Sigmoid colon (tissue), 7 donors: ENCODE measurements at places on chromosomes 11 and 22.
A peak's percentile ranks its signal among the peaks of the same experiment; 100 is the strongest.

DNA sequence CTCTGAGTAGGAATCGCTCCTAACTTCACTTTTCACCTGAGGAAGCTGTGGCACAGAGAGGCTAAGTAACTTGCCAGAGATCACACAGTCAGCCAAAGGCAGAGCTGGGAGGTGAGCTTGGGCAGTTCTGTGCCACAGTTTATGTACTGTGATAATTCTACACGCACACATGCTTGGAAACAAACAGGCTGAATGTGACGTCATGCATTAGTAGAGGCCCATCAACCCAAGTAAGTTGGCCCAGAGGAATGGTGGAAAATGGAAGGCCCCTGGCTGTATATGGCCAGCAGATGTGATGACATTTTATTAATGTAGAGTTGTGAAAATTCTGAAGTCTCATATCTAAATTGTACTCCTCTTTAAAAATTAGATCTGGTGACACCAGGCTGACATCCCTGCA is 394.0 kb downstream of the MIAT start:
- DNase-seq: no peak

GRCh38 chr11:10659339-10660216 is 34.0 kb downstream of the IRAG1 start:
- peak; percentile 88 for DNase-seq

DNA sequence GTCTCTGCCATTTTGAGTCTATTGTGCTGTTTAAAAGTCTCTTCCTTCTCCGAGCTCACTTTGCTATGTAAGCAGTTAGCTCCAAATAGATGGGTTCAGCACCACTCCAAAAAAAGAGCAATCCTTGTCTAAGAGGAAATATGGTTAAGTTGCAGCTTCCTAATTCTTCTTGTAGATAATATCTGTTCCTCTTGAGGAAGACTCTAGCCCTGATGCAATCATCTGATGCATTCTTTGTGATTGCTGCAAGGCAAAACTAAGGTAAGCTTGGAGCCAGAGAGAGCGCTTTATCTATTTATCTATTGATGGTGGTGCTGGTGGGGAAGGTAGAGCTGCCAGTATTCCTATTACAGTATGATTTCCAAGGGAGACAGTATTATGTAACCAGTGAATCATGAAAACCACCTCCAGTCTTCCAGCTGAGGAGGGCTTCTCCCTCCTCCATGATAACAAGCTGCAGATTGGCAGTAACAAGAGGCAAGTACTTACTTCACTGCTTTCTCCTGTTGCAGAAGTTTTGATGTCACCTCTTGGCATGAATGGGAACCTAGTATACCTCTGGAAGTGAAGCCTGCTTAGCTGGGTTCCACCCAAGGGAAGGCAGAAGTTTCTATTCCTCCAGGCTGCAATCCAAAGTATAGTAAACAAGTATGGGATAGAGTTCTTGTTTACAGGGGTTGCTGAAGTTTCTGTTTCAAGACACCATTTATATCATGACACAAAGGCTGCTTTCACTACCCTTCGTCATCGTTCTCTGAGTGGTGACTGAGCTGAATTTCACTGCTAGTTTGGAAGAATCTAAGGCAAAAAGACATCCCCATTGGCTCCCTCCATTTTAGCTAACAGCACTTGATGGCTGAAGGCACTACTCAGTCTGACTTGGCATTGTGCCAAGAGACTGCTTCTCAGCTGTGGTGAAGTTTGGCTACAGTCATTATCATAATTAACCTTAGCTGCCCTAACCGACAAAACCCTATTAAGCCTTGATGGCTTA is 49.7 kb downstream of the FDX1 start:
- no peak for DNase-seq

GRCh38 chr11:80846979-80847378 is 1406.1 kb upstream of the TENM4 start:
- no peak for DNase-seq
